ENCODE measurements at places on chromosomes 3 and 15.

DNA sequence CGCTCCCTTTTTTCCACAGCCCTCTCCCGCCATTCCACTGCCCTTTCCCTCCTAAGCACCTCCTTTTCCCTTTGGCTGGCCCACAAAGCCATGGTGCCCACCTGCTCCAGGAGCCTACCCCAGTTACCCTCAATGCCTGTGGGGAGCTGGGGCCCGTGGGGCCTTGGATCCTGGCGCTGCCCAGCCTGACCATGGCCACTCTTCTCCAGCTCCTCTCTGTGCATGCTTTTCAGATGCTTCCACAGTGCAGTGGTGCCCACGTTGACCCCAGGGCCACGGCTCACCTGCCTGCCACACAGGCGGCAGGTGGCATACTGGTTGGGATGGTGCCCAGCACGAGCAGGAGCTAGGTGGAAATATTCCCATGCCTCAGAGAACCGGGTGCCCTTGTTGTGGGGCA lies 1.5 kb downstream of the ZBED2 start:
- no peak for DNase-seq

- DNase-seq = no peak
Observed at GRCh38 chr3:52704611-52705437, 767 bp downstream of the GLT8D1 start.

GRCh38 chr3:82561784-82562183 lies 800.3 kb upstream of the GBE1 start:
- no peak for DNase-seq

- DNase-seq = no peak
Observed at GRCh38 chr3:166270429-166270828, 433.2 kb upstream of the BCHE start.

DNA sequence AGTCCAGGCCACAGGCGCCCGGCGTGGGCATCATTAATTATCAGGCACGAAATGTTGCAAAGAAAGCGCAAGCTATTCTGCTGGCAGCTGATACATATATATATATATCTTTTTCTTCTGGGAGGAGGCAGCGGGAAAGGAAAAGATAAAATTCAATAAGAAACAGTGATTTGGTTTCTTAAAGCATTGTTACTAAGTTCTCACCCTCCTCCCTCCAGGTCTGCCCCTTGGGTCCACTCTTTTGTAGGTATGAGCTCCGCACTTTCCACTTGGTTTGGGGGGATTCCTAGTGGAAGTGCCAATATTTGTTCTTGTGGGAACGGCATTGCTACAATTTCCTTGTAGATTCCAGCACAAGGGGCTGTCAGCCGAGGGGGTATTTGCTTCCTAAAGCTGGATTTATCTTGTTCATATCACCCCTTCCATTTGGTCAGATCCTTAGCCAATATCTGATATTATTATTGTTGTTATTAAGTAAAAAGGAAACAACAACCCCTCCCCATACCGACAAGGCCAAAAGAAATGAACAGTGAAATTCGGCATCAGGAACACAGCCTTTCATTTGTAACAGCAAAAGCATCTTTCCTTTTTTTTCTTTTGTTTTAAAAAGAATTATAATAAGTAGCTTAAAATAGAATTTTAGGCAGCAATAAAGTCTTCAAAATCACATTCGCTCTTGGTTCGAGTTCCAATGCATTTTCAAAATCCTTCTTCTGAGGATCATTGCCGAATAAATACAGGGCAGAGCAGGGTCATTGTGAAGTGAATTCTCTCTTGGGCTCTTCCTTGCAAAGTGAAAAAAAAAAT lies 15.6 kb downstream of the ZIC1 start:
- no peak for DNase-seq

- DNase-seq = no peak
Observed at GRCh38 chr15:85480923-85481322, 100.5 kb downstream of the AKAP13 start.
